NCI-H1417 (cell line): ENCODE measurements at places on chromosomes 5 and 9.

- DNase-seq, result no peak
Measured at GRCh38 chr9:38681747-38682227, 38.1 kb downstream of the FAM240B start.

DNA sequence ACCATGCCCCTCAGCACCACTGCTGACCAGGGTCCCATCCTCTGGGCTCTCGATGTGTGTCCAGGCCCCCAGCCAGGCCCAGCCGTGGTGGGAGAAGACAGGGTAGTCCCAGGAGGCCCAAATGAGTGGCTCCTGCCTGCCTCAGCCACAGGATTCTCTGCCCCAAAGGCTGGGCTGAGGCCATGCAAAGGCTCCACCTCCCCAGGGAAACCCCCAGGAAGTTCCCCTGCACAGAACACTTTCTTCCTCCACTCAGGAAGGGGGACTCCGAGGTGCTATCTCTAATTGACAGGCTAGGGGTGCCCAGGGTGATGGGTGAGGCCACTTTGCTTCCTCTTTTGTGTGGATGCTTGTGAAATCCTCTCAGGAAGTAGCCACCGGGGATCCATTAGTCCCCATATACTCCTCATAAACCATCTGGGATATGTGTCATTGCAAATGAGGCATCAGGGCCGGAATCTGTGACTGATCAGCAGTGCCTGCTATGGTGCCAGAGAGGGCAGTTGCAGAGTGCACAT lies 23.1 kb upstream of the TDRD7 start:
- no peak for DNase-seq

- no peak for DNase-seq
Measured at GRCh38 chr9:83012168-83012921, 50.6 kb downstream of the RASEF start.

- no peak for DNase-seq
Measured at GRCh38 chr5:10085185-10085584, 164.5 kb downstream of the ATPSCKMT start.

DNA sequence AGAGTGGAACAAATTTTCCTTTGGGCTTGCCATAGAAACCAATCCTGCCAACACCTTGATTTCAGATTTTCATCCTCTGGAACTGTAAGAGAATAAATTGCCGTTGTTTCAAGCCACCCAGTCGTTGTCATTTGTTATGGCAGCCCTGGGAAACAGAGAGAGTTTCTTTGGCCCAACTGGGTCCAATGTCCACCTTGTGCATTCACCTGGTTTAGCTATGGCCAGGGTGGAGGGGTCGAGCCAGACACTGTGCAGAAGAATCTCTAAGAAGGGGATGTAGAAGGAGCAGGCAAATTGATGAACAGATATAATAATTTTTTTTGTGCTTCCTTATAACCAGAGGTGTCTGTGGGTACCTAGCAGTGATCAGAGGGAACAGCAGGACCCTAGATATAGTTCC lies 9.8 kb downstream of the KIF4B start:
- no peak for DNase-seq

GRCh38 chr5:53009816-53010215 lies 20.7 kb downstream of the ITGA2 start:
- no peak for DNase-seq

DNA sequence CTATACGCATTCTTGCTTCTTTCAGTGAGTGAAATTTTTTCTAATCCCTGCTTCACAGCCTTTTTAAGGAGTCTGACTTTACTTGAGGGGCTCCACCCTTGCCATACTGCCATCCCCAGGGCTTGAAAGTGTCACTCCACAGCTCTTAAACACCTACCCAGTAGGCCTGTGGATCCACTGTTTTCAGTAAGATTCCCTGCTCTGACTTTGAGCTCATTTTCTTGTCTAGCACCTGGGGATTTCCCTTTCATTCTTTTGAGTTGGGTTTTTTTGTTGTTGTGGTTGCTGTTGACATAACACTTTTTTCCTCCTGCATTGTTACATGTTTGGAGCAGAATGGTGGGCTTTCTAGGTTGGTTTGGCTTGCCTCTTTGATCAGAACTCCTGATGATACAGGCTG lies 23.6 kb downstream of the SREK1IP1 start:
- no peak for DNase-seq

DNA sequence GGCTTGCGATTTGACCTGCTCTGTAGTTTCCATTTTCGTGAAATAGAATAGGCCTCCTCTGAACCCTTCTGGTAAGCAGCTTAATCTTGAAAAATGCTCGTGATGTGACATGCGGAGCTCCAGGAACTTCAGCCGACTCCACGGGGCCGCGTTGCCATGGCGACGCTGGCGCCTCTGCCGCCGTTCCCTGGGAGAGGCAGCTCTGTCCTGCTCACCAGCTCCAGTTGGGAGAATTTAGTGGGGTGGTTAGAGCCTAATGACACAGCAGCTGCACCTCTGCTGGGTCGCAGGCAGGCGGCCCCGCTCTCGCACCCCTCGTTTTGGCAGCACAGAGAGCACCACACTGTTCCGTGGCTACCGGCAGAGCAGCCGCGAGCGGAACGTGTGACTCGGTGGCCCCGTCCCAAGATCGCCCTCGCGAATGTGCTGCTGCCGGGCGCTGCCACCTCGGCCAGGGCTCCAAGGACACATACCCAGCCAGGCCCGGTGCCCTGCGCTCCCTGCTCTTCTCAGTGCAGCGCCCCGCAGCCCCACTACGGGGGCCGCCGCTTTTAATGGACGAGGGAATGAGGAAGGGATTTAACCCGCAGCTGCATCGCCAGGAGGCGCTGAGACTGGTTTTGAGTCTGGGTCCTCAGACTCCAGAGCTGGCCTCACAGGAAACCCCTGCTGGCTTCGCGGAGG lies 131.2 kb upstream of the LMX1B start:
- no peak for DNase-seq

GRCh38 chr5:51398875-51399642 lies 15.8 kb downstream of the ISL1 start:
- DNase-seq, result no peak

DNA sequence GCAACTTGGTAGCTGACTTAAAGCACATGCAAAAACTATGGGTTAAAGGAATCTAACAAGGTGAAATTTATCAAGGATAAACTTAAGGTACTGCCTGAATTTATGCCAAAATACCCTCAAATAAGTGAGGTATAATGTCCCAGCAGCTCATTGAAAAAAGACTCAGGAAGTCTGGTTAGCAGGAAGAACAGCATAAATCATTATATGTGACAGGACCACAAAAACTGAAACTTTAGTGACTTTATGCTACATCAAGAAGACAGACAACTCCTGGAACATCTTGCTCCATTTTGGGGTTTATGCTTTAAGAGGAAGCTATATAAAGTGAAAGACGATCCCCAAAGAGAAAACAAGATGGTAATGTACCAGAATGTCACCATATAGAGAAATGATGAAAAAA lies 282.4 kb upstream of the ZNF462 start:
- no peak for DNase-seq

DNA sequence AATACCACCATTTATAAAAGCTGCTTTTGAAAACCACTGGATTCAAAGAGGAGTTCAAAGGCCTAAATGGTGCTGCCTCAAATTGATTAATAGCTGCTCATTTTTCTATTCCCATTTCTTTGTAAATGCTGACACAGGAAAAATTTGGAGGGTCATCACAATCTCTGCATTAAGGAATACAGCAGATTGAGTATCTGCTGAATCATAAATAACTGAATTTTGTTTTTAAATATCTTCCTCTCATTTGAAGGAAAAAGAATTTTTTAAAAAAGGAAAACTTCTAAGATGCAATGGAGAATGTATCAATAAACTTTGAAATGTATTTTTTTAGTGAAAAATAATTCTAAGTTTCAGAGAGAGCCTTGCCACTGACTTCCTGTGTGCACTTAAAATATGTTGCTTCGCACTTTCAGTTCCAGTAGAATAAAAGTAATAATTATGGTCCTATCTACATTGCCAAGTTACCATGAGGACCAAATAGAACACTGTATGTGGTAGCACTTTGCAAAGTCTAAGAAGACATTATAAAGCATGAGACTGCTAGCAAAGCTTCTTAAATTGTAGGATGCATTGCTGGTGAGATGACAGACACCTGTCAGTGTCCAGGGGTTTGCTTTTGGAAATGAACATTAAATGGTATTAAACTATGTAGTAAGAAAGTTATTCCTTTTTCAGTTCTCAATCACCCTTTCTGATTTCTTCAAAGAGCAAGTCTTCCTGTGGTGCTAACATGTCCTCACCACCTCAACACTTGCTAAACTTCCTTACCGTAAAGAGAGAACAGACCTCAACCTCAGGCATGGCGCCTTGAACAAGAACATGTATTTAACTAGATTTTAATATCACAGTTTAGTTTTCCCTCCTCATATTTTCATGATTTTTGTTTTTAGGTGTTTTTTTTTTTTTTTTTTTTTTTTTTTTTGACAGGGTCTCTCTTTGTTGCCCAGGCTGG lies 555.1 kb downstream of the EBF1 start:
- no peak for DNase-seq

DNA sequence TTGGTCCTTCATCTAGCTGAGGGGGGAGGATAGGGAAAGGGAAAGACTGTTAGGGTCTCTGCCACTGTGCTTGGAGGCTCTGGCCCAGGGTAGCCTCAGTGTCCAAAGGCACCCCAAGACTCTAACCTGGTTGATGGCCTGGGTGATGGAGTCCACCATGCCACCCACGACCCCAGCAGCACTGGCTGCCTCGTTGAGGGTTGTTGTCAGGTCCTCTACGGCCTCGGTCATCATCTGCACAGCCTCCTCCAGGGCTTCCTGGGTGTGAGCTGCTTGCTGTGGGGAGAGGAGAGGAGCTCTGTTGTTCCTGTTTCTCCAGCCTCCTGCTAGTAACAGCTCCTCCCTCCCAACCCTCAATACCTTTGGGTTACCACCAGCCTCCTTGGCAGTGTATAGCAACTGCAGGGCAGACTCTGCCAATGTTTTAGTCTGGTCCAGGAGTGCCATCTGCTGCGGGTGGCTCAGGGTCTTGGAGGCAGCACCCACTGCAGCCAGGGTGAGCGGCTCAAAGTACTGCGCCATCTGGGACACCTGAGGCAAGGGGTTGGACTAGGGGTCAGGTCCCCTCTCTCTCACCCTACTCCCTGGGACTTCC lies 16.2 kb upstream of the TPM2 start:
- DNase-seq, result no peak

DNA sequence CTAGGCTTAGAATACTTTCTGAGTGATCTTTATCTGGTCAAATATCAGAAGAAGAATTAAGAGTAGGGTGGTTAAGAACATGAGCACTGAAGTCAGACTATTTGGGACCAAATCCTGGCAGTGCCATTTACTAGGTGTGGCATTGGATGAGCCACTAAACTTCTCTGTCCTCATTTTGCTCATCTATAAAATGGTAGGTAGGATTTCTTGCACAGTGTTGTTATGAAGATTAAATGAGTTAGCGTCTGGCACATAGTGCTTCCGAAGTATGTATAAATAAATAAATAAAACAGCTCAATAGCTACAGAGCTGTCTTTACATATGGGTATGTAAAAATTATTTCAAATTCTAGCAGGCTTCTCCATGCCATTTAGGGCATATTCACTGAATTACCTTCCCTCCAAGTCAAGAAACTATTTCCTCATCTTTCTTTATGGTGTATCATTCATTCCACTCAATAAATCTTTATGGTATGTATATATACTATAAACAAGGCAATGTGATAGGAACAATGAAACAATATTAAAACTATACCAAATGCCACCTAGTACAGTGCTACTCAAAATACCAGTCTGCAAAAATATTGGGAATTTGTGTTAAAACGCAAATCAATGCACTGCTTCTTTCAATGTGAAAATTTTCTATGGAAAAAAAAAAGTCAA lies 9.8 kb upstream of the PGGT1B start:
- no peak for DNase-seq

GRCh38 chr9:125428060-125428901 lies 166.7 kb downstream of the GAPVD1 start:
- DNase-seq, result peak; percentile 24

GRCh38 chr5:178372142-178372571 lies 139.6 kb upstream of the PHYKPL start:
- no peak for DNase-seq

DNA sequence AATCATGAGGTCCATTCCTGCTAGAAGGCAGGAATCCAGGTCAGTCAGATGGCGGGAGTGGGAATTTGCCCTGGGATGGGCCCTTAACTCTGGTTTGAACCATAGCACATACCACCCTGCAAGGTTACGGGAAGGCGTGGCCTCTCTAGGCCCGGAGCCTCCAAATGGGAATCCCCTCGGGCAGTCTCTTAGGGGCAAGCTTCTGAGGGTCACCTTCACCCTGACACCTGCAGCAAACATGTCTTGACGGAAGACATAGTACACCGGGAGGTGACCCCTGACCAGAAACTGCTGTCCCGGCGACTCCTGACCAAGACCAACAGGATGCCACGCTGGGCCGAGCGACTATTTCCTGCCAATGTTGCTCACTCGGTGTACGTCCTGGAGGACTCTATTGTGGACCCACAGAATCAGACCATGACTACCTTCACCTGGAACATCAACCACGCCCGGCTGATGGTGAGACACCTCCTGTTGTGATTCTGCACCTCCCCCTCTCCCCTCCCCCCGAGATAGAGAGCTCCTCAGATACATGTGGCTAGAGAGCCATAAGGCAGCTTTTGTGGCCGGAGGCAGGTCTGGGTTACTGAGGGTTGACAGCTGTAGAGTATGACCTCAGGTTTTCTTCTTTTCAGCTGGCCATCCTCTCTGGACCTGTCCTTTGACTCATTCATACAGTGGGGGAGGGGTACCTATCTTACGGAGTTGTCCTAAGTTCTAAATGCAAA lies 957 bp downstream of the PRELID1 start:
- no peak for DNase-seq

DNA sequence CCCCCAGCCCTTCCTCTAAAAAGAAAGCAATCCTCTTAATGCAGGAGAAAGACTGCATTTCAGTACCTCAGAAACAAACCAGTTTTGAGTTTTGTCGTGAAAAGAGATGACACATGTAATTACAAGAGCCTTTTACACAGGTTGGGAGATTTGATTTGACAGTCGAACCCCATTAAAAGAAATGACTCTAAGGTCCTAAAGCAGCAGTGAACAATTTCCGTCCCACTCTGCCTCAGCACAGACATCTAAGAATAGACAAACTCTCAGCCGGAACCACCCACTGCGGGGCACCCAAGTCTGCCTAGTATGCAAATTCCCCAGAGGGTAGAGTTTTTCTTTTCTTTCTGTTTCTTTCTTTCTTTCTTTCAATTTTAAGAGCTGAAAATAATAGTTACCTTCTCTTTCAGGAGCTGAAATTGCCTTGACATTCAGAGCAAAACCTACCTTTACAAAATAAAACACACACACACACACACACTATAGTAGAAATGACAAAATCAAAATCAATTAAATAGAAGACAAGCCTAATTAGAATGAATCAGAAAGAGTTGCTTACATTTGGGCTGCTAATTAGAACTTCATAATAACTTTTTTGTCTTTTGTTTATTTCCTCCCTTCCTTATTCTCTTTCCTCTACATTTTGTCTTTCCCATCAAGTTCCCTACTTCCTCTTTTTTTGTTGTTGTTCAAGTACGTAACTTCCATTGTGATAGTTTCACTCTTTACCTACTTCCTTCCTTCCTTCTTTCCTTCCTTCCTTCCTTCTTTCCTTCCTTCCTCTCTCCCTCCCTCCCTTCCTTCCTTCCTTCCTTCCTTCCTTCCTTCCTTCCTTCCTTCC lies 65.1 kb downstream of the BASP1 start:
- DNase-seq, result no peak
